Activated T-cell treated with anti-CD3 and anti-CD28 coated beads for 4 hours (primary cell): ENCODE measurements at places on chromosomes 7 and 10.

DNA sequence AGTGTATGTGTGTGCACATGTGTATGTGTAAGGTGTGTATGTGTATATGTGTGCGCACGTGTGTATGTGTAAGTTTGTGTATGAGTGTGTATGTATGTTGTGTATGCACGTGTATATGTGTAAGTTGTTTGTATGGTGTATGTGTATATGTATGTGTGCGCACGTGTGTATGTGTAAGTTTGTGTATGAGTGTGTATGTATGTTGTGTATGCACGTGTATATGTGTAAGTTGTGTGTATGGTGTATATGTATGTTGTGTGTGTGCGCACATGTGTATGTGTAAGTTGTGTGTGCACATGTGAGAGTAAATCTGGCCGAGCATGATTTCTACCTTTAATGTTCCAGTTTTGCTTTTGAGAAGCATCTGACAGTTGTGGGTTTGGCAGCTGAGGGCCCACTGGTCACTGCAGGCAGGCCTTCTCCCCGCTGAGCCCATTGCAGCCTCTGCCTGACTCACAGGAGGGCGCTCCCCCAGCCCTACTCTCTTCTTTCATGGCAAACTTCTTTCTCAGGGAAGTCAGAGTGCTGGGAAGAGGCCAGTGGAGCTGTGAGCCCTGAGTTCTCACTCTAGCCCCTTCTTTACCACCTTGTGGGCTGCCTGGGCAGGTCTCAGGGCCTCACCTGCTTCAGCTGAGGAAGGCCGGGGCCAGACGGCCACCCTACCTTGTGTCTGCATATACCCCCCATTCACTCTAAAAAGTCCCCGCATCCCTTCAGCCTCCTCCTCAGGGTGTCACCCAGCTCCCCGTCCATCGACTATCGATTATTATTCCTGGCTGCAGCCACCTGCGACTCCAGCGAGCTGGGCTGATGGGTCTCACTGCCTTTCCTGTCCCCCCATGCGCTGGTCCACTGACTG, 11.2 kb downstream of the WDR86 start:
- no peak for DNase-seq

GRCh38 chr7:43385856-43386255, 197.1 kb upstream of the STK17A start:
- no peak for DNase-seq

DNA sequence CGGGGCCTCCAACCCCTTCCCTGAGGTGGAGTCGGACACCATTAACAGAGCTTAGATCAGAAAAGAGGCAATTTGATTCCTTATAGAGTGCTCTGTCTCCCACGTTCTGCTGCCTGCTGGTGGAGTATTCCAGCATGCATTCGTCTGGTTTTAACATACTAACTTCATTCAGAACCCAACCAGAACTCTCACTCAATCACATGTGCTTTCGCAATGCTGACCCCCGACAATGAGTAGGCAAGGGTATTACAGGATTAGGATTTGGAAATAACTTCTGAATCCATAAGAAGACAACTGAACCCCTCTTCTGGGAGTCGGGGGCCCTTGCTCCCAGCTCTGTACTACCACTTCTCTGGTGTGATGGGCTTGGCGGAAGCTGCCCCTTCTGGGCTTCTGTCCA, 55.7 kb upstream of the HABP2 start:
- DNase-seq, result no peak

- no peak for DNase-seq
Measured at GRCh38 chr7:50837965-50838364, 55.3 kb upstream of the GRB10 start.

DNA sequence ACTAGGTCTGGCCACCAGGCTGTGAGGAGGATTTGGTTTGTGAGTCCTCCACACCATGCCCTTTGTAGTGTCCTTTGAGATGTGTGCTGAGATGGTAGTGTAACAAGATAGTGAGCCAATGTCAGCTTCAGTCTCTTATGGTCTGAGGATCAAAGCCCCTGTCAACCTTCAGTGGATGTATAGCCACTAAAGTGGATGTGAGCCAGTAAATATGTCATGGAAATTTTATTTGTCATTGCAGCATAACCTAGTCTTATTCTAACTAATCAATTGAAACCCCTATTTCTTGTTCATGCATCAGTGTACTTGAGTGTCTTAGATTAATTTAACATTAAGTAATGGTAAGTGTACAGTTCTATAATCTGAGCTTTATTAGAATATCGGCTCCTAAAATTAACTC, 51.0 kb upstream of the WAC start:
- DNase-seq, result no peak

- no peak for DNase-seq
Measured at GRCh38 chr10:11330383-11331045, 280.9 kb downstream of the USP6NL start.

GRCh38 chr10:66294538-66294937, 631.3 kb upstream of the LRRTM3 start:
- DNase-seq, result no peak
